NCI-H1417 treated with DMSO at 0.1 percent for 48 hours (cell line): ENCODE measurements at places on chromosomes 1 and 21.

- DNase-seq, result no peak
Observed at GRCh38 chr1:15016001-15016400, 137.5 kb upstream of the TMEM51 start.

DNA sequence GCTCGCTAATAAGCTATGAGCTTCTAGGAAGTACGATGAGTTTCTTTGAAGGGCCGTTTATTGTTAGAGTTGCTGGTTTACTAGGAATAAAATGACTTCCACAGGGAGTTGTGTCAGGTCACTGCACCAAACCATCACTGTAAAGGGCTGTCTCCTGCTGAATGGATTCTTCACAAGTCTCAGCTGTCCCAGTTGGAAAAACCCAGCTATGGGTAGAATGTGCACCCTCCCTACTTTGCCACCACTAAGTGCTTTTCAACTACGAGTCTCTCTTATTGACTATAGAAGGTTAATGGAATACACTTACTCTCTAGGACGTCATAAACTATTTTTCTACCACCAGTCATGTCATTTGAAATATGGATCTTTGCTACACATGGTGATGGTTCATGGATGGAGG, 94.8 kb upstream of the BMP8A start:
- DNase-seq, result no peak

- DNase-seq, result no peak
Observed at GRCh38 chr1:230222678-230223077, 155.6 kb downstream of the GALNT2 start.

DNA sequence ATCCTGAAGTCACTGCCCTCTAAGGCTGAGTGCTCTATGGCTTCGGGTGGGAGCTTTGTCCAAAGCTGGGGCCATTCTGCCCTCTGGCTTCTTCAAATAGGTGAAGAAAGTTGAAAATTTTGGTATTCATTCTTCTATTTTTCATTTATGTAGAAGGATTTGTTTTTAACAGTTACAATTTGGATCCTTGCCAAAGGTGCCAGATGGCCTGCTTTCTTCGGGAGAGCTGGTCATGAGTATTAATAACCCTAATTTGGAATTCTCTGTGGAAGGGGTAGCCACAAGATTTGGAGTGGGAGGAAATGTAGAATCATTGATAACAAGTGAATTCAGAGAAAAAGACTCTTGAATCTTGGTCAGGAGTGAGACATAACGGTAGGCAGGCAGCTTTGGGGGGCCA, 370.4 kb upstream of the ST6GALNAC5 start:
- no peak for DNase-seq

- DNase-seq, result no peak
Observed at GRCh38 chr1:38153066-38153777, 106.6 kb upstream of the POU3F1 start.

DNA sequence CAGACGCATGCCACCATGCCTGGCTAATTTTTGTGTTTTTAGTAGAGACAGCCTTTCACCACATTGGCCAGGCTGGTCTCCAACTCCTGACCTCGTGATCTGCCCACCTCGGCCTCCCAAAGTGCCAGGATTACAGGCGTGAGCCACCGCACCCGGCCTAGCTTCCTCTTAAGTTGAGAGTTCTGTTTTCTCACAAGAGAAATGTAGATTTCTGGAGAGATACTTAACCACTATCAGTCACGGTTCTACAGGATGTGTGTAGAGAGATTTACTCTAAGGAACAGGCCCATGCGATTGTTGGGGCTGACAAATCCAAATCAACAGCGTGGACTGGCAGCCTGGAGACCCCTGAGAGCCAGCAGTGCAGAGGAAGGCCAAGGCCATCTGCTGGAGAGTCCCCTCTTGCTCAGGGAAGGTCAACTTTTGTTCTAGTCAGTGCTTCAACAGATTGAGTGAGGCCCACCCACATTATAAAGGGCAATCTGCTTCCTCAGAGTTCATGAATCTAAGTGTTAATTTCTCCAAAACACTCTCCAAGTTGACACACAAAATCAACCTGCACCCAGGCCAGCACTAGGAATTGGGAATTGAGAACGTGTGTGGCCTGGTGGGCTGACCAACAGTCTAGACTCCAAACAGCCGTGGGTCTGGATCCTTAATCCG, 38.7 kb downstream of the CHAF1B start:
- DNase-seq, result no peak

DNA sequence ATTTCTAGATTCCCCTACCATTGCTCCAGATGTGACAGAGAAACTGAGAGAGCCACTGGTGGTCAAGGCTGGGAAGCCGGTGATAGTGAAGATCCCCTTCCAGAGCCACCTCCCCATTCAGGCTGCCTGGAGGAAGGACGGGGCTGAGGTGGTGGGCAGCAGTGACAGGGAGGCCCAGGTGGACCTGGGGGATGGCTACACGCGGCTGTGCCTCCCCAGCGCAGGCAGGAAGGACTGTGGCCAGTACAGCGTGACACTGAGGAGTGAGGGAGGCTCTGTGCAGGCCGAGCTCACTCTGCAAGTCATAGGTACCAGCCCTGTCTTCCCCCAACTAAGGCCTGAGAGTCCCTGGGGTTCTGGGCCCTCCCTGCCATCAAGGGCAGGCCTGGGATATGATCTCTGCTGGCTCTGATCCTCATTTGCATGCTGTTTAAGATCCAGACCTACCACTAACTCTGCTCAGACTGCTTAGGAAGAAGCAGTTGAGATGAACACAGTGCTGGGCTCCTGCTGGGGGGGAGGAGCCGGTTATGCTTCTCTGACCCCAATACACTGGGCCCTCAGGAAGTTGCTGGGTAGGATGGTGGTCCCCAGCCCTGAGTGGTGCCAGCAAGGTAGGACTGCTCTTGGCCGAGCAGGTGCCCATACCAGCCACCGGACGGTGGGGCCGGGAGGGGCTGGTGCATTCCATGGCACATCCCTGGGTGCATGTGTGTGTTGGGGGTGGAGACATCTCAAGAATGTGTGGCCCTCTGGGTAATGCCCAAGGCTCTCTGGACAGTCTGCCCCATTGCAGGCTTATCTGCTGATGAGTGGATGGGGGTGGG, 25.1 kb downstream of the IGFN1 start:
- DNase-seq, result no peak

GRCh38 chr1:230125640-230126528, 58.8 kb downstream of the GALNT2 start:
- DNase-seq, result no peak
